Tibial artery (tissue), 4 donors: ENCODE measurements at places on chromosomes 13 and 19.

GRCh38 chr13:33875618-33876401 is 57.9 kb downstream of the RFC3 start:
- DNase-seq = no peak

DNA sequence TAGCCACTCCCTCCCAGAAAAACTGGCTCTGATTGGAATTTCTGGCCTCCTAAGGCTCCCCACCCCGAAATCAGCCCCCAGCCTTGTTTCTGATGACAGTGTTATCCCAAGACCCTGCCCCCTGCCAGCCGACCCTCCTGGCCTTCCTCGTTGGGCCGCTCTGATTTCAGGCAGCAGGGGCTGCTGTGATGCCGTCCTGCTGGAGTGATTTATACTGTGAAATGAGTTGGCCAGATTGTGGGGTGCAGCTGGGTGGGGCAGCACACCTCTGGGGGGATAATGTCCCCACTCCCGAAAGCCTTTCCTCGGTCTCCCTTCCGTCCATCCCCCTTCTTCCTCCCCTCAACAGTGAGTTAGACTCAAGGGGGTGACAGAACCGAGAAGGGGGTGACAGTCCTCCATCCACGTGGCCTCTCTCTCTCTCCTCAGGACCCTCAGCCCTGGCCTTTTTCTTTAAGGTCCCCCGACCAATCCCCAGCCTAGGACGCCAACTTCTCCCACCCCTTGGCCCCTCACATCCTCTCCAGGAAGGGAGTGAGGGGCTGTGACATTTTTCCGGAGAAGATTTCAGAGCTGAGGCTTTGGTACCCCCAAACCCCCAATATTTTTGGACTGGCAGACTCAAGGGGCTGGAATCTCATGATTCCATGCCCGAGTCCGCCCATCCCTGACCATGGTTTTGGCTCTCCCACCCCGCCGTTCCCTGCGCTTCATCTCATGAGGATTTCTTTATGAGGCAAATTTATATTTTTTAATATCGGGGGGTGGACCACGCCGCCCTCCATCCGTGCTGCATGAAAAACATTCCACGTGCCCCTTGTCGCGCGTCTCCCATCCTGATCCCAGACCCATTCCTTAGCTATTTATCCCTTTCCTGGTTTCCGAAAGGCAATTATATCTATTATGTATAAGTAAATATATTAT is 6.1 kb downstream of the FOSB start:
- no peak for DNase-seq

DNA sequence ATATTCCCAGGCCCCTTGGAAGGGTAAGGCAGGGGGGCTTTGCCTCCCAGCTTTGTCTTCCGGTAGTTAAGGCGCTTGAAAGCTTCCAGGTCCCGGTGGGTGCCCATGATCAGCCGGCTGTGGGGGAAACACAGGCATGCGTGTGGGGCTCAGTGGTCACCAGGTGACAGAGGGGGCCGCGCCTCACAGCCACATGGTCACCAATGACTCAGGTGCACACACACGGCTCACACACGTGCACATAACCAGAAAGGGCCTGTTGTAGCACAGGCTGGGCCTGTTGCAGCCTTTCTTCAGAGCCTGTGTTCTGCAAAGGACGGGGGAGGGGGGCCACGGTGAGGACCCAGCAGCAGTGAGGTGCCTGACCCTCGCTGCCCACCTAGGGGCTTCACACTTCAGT is 5.9 kb downstream of the NANOS3 start:
- no peak for DNase-seq

DNA sequence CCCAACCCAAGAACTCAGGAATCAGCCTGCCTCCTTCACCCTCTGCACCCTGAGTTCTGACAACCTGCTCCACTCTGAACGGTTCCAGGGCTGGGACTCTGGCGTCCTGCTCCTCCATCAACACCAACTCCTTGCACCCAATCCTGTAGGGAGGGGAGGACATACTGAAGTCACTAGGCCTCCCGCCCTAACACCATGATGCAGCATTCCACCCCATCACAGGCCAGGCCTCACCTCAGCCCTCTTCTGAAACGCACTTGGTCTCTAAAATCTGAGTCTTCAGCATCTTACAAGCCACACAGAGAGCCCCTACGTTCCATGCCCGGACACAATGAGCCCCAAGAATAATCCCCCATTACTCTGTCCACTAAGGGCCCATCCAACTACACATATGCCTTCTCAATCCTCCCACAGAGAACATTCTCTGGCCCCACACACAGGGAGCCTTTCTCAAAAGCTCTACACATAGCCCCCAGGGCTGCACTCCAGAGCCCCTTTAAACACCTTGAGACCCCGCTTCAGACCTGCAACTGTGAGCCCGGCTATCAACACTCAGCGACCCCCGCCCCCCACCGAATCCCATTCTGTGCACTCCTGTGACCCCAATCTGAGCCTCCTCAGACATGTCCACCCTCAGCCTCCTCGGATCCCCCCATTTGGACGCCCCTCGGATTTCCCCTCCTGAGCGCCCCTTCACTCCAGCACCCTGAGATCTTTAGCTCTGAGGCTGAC is 567 bp downstream of the ALKBH6 start:
- DNase-seq = no peak

DNA sequence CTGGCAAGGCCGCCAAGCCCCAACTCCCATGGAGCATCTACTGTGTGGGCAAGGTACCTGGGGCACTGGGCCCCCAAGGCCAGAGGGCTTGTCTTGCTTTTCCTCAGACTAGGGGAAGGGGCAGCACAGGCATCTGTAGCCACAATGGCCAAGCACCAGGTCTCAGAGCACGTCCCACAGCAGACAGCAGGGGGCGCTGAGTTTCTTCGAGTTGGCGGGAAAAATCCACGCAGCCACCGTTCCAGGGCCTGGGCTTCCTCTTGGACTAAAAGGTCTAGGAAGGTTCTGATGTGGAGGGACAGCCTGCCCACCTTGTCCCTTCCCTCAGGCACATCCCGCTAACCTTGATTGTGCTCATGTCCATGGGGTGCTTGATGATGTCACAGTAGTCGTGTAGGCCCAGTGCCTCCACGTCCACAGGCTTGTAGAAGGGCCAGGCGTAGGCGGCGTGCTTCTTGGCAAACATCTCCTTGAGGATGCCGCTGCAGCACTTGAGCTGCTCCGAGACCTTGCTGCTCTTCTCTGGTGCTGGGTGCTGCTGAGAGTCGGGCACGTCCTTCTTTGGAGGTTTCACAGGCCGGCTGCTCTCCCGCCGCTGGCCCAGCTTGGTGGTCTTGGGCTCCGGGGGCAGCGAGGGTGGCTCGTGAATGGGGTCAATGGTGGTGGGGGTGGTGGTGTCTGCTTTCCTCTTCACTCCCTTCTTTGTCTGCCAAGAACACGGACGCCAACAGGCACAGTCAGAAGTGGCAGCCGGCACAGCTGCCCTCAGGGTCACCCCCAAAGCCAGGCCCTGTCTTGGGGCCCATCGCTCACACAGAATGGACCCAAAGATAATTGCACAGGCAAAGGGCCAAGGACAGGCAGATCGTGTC is 32.0 kb upstream of the EPHX3 start:
- DNase-seq = peak; percentile 87

DNA sequence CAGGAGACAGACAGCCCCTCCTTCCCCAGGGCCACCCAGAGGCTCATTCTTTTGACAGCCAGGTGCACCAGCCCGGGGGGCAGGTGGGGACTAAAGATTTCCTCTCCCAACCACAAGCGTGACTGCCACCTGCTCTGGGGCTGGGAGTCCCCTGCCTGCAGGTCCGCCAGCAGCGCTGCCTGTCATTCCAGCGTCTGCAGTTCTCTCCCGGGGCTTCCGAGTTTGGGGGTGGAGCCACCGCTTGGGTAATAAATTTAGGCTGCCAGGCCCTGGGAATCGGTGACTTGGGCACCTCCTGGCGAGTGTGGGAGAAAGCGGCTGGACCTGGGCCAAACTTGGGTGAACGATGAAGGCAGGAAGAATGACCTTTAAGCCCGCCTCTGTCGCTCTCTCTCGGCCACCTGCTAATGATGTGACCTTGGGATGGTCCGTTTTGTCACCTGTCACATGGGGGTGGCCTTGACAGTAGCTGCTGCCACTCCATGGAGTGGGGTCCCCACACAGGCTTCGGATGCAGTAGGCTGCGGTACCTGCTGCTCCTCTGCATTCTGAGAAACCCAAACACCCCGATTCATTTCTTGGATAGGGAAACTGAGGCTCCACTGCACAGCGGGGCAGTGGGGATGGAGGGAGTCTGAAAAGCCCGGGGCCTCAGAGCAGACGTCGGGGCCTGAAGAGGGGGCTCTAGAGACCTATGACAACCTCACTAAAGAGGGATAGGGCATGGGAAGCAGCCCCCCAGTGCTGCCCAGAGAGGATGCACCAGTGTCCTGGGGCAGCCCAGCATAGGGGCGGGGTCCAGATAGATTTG is 12.8 kb downstream of the FUT6 start:
- DNase-seq = no peak

DNA sequence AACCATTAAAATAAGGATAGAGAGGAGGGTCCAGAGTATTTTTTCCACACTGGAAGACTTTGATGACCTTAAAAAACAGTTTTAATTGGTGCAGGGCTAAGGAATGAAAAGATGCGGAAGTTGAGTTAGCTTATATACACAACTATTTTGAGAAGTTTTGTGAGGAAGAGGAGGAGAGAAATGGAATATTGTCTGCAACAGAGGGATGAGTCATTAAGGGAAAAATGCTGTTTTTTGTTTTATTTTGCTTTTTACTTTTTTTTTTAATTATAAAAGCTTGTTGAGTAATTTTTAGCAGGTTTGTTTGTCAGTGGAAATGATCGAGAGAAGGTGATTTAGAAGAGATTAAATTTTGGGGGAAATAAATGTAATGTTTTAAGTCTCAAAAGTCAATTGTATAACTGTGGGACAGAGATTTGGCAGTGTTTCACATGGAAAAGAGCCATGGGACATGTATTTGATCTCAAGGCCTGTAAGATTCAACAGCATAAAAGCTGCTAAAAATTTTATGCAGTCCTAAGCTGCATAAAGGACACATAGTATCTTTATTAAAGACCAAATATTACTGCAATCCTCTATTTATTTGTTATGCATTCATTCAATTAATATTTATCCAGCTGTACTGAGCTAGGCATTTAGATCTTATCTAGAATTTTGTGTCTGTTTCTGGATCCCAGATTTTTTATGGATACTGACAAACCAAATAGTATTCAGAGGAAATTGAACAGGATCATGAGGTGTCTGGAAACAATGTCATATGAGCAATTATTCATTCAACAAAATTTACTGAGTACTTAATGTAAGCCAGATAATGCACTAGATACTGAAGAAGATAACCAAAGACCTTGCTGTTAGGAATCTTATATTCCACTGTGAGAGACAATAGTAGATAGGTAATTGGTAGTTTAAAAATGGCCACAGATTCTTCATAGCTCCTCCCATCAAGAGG is 72.7 kb downstream of the DNAJC15 start:
- DNase-seq = no peak

DNA sequence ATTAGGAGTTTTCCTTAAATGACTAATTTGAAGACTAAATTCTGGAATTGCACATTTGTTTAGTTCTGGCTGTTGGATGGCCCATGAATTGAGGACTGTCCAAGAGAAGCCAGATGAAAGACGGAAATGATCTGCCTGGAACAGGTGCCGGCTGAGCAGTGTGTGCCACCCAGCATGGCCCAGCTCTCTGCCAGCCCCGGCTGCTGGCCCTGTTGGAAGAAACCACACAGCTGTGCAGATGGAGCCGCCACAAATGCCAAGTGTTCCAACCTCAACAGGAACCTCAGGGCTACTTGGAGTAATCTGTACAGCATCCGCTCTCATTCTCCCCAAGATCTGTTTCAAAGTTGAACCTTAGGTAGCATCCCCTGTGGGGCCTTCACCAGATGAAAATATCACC is 67.0 kb upstream of the STARD13 start:
- DNase-seq = no peak

DNA sequence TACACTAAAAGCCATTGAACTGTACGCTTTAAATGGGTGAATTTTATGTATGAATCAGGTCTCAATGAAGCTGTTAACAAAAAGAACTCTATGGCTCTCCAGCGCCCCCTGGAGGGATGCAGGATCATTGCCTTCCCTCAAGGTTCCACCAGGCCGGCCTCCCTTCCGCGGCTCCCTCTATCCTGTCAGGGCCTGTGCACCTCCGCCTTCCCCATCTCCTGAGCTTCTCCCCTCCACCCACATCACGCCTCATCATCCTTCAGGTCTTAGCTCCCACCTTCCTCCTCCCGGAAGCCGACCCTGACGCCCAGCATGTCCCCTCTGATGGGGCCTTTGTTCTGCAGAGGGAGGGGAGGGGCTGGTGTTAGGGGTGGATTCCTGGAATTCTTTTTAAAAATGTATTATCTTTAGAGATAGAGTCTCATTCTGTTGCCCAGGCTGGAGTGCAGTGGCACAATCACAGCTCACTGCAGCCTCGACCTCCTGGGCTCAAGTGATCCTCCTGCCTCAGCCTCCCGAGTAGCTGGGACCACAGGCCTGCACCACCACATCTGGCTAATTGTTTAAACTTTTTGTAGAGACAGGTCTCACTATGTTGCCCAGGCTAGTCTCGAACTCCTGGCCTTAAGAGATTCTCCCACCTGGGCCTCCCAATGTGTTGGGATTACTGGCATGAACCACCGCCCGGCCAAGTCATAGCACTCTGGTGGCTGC is 27.7 kb downstream of the MEIS3 start:
- DNase-seq = peak; percentile 83

DNA sequence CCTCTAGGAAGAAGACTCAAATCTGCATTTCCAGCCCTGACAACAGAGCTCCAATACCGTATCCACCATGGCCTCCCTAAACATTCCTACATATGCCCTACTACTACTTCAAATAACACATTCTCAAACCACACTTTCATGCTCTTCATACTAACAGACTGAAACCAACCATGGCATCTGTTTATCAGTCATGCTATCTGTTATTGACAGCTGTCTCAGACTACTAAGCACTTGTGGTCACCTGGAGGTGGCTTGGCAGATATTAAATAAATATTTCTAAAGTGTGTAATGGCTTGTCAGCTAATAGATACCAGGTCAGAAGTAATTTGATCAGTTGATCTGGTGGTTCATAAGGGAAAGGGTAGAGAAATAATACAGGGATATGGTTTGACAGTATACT is 489.1 kb downstream of the DIAPH3 start:
- DNase-seq = no peak
